ENCODE measurements at places on chromosomes 12 and 14.
A peak's percentile ranks its signal among the peaks of the same experiment; 100 is the strongest.

- no peak for DNase-seq
Observed at GRCh38 chr12:95102916-95103671, 29.7 kb upstream of the NR2C1 start.

DNA sequence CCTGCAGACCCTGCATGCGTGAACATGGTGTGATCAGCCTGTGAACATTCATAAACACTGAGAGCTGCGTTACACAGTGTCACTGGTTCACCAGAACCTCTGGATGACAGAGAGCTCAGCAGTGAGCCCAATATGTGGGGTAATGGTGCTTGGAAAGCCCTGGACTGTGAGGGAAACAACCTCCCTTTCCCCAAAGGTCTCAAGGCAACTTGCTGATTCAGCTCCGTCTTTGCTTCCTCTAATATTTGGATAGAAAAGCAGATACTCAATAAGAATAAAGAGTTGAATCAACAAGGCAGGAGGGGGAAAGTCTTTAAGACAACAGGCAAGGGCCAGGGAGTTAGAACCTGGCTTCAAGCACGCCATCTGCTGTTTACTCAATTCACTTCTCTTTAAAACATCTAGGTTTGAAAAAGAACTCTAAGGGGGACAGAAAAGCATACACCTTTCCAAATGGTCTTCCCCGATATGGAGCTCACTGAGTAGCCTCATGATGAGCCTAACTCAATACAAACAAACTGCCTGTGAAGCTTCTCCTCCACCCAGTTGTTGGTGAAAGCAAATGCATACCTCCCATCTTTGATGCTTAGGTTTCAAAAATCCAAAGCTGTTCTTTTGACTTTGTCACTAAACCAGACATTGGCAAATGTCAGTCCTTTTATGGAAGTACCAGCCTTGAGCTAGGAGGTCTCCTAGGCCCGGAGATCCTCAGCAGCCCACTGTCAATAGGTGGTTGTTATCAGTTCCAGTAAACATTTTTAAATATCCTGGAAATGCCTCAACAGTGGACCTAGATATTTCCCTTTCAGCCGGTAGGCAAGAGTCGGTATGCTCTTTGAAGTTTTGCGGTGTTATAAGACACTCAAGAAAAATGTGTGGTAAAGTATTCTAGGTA is 76.1 kb downstream of the SAMD4A start:
- no peak for DNase-seq

DNA sequence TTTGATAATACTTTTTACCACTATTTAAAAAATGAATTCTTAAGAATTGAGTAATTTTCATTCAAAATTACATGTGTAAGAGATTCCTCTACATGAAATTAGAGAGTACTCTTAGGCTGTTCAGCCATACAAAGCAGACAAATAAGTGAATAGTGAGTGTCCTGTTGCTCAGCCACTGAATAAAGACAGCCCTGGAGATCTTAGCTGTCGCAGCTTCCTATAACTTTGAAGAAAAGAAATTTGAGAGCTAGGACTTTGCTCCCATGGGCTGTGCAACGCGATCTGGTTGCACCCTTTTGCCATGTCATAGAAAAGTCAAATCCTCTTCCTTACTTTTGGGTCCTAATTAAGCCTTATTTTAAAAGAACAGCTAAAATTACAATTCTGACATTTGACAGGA is 40.9 kb upstream of the LRIG3 start:
- no peak for DNase-seq

GRCh38 chr14:103527408-103528145 is 1.4 kb upstream of the TRMT61A start:
- DNase-seq = no peak

GRCh38 chr14:55731881-55732498 is 152.0 kb downstream of the KTN1 start:
- no peak for DNase-seq

- no peak for DNase-seq
Observed at GRCh38 chr12:47776471-47777143, 3.6 kb downstream of the SLC48A1 start.

DNA sequence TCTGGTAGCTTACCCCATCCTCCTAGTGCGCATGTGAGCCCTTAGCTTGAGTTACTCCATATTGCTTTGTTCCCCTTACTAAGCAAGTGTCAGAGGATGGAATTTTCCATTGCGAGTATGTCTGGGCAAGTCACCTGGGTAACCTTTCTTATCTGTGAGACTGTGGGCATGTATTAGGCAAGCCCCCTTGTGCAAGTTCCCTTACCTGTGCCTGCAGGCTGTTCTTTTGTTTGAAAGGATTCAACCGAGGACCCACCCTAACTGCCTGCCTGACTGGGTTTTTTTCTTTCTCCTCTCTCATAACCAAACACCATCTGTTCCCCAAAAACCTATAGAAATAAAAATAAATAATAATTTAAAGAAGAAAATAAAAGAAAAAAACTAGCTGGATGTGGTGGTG is 22.3 kb upstream of the PPP2R5E start:
- DNase-seq = no peak

GRCh38 chr14:38791862-38792261 is 311.2 kb downstream of the SEC23A start:
- DNase-seq = peak; percentile 25

GRCh38 chr14:34750670-34751069 is 36.3 kb upstream of the CFL2 start:
- no peak for DNase-seq

GRCh38 chr14:34063470-34064164 is 112.7 kb upstream of the EGLN3 start:
- DNase-seq = no peak

- DNase-seq = no peak
Observed at GRCh38 chr12:53086361-53086760, 7.2 kb upstream of the SPRYD3 start.

DNA sequence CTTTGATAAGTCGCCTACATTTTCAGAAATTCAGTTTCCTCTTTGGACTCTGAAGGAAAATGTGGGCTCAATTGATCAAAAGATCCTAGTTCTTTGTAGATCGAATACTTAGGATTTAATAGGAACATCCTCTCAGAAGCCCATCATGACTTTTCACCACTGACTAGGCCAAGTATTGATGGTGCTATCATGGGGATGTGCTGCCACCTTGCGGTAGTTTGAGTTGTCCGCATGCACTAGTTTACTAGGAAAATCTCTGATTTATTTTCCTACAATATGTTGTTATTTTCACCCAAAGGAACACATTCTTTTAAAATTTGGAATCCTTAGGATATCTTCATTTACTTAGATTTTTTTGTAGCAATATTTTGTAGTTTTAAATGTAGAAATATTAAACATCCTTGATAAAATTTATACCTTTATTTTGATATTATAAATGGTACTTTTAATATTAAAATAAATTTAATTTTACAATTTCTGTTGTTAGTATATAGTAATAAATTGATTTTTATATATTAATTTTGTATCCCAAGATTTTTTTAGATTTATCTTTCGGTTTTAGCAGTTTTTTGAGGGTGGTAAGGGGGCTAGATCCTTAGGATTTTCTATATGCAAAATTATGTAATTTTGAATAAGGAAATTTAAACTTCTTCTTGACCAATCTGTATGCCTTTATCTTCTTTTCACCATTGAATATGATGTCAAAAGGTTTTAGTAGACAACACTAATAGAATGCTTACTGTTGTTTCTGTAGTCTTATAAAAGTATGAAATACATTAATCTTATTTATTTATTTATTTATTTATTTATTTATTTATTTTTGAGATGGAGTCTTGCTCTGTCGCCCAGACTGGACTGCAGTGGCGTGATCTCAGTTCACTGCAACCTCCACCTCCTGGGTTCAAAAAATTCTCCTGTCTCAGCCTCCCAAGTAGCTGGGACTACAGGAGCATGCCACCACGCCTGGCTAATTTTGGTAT is 52.9 kb upstream of the OR9K2 start:
- peak; percentile 84 for DNase-seq

- DNase-seq = no peak
Observed at GRCh38 chr14:58707949-58708348, 70.2 kb downstream of the DACT1 start.

DNA sequence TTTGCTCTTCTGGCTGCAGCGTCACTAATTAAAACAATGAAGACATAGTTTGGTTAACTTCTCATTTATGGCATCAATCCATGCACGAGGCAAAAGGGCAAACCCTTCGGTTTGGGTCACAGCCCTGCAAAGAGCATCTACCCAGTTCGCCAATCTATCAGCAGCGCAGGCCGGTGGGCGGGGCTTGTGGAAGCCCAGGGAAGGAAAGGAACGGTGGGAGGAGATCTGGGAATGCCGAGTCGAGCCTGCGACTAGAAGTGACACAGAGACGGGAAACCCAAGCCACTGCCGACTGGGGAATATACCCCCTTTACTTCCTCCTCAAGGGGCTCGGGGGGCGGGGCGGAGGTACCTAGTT is 466 bp downstream of the KICS2 start:
- DNase-seq = peak; percentile 82

- DNase-seq = no peak
Observed at GRCh38 chr12:2449586-2449985, 345.2 kb upstream of the FKBP4 start.

GRCh38 chr12:106101803-106102202 is 37.0 kb downstream of the NUAK1 start:
- no peak for DNase-seq

DNA sequence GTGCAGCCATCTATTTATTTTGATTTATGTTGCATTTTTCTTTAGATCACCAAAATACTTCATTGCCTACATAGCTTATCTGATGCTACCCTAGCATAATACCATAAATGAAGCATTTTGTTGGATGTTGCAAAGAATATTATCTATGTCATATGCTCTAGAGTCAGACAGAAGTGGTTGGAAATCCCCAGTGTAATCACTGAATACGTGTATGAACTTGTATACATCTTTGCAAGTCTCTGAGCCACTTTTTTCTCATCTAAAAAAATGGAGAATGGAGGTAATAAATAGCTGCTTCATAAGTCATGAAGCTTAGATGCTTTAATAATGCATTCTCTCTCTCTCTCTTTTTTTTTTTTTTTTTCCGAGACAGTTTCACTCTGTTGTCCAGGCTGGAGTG is 18.5 kb downstream of the EVL start:
- no peak for DNase-seq

DNA sequence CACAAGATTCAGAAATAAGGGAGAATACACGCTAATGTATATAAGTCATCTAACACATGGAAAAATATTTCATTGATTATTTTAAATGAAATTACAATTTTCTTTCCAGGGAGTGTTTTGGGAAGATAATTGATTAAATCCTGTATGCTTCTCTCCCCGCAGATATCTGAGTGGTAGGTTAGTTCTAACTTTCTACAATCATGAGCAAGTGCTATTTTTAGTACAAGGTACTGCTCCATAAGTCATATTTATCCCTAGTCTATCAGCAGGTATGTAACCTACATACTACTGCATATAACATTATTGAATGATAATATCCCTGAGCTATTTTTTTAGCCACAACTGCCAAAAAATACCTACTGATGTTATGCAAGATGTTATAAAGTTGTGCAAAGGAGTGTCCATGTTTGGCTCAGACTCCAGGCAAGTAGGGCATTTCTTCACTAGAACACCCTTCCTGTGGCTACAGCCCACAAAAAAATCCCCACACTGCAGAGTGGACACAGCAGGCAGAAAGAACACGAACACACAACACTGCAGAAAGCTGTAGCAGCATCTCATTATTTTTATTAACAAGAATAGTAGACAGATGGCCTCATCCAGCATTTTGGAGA is 87.0 kb downstream of the SEC23A start:
- no peak for DNase-seq

DNA sequence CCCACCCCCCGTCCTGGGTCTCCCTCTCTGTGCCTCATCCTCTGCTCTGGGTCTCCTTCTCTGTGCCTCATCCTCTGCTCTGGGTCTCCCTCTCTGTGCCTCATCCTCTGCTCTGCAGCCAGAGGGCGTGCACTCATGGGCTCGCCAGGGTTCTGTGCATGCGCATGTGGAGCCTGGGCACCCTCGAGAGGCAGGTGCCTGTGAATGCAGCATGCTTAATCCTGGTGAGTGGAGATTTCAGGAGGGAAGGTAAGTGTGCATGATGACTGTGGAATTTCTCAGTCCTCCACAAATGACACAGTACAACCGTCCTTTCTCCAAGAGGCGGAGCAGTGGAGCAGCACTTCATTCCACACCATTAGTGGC is 65.2 kb downstream of the EP400 start:
- no peak for DNase-seq

GRCh38 chr12:28775556-28775955 is 373.5 kb upstream of the FAR2 start:
- DNase-seq = no peak

GRCh38 chr14:99260587-99261551 is 11.1 kb downstream of the BCL11B start:
- no peak for DNase-seq

- DNase-seq = no peak
Observed at GRCh38 chr12:15932327-15932726, 21.2 kb downstream of the DERA start.

- no peak for DNase-seq
Observed at GRCh38 chr12:78759367-78759766, 105.2 kb upstream of the SYT1 start.

Measured in NT2/D1 (cell line).